ENCODE measurements at places on chromosomes 2 and 18.

- no peak for DNase-seq
These were observed 506.9 kb downstream of the BCL11A start for GRCh38 chr2:60046529-60046928.

DNA sequence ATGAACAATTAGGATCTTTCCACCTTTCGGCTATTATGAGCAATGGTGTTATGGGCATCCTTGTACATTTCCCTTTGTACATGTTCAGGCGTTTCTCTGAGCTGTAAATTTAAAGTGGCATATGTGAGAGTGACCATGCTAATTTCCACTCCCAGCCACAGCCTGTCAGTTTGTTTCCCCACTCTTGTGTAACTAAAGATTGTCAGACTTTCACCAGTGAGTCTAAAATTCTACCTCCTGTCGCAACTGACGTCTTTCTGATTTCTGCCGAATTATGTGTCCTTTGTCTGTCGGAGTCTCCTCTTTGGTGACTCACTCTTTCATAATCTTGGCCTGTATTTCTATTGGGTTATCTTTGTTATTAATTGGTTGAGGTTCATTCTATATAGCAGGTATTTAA, 50.7 kb downstream of the TRAPPC12 start:
- DNase-seq, result no peak

DNA sequence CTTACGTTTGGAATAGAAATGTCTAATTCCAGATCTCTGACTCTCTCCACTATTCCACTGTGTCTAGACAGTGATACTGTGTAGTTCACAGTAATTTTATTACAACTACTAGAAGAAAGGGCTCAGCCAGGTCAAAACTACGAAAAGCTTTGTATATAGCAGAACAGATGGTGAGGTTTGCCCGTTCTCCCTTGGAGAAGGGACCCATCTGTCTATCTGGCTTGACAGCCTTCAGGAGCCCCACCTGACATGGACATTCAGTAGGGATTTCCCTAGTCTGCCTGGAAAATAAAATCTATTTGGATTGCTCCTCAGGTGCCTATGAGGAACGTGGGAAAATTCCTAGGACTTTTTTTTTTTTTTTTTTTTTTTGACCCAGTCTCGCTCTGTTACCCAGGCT, 435.4 kb downstream of the NRXN1 start:
- no peak for DNase-seq

DNA sequence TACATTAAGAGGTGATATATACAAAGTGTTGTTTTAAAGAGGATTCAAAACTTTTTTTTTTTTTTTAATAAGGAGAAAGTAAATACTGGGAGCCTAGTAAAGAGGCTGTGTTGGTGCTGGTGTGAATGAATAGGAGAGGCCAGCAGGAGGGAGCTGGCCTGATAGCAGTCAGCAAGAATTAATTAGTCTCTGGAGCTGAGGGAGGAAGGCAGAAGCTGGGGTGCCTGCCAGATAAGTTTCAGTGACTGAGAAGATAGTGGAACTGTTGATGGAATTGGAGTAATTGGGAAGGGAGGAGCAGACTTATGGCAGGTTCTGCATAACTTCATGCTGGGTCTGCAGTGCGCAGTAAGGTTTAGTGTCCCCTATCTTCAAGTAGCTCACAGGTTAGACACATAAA, 36.2 kb upstream of the SNORC start:
- no peak for DNase-seq

GRCh38 chr18:74108460-74108859, 39.2 kb downstream of the FBXO15 start:
- no peak for DNase-seq

DNA sequence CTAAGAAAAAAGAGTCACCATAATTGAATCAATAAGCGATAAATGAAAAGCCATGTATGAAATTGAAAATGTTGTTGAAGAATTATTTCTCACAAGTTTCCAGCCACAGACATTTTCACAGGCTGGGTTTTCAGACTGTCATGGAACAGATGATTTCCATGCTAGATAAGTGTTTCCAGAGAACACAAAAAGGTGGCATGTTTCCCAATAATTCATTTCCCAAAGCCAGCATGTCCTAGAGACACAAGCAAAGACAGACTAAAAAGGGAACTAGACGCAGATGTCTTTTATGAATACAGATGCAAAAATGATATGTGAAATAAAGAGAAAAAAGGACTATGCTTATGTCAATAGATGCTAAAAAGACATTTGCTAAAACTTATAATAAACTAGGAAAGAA, 255.1 kb downstream of the EIPR1 start:
- DNase-seq, result no peak

DNA sequence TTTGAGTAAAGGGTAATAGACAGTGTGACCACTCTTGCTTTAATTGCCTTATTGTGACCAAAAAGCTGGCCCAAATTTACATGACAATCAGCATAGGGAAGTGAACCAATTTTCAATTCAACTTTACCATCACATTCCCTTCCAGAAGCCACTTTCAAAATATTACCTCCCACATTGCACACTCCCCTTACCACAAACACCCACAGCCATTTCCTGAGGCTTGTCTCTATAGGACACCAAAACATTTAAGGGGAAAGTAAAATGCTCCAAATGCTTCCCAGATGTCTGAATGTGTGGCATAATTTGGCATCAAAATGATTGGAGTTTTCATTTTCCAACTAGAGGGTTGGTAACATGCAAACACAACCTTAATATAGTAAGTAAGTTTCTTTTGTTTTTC, 616.1 kb downstream of the SLC4A3 start:
- DNase-seq, result no peak

- DNase-seq, result no peak
These were observed 13.3 kb downstream of the ST3GAL5 start for GRCh38 chr2:85875350-85876050.

GRCh38 chr2:106843001-106843909, 42.7 kb downstream of the ST6GAL2 start:
- no peak for DNase-seq

DNA sequence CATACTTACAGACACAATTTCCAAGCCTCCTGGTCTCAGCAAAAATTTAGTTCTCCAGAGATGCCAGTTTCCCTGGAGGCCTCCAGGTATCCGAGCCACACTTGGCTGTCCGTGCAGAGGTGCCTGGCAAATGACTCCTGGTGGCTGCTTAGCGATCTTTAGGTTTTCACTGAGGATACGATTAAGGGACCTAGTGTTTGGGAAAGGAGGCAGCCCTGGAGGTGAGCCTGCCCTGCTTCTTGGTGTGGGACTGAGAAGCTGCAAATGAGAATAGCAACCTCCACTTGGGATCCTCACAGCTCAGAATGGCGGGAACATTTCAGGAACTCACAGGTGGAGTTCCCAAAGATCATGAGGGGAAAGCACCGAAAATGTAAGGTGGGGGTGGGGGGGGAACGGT, 217.6 kb downstream of the ALPK2 start:
- DNase-seq, result no peak

DNA sequence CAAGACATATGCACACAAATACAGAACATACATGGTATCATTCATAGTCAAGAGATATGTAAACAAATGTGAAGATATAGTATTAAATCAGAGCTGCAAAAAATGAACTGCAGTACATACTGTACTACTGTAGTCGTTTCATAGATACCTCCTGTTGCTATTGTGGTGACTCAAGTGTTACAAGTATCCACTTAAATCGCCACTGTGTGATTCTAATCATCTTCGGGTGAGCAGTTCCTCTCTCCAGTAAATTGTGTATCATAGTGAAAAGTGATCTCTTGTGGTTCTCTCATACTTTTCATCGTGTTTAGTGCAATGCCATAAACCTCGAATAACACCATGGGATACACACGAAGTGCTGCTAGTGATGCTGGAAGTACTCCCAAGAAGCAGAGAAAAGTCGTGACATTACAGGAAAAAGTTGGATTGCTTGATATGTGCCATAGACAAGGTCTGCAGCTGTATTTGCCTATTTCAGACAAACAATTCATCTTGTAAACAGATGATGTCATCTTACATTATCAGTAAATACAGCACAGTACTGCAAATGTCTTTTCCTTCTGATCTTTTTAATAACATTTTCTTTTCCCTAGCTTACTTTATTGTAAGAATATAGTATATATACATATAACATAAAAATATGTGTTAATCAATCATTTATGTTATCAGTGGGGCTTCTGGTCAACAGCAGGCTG, 222.2 kb downstream of the BCL11A start:
- no peak for DNase-seq

- no peak for DNase-seq
These were observed 24.6 kb downstream of the TEX44 start for GRCh38 chr2:231617059-231617926.

- DNase-seq, result no peak
These were observed 84.3 kb downstream of the TFCP2L1 start for GRCh38 chr2:121200419-121201315.

DNA sequence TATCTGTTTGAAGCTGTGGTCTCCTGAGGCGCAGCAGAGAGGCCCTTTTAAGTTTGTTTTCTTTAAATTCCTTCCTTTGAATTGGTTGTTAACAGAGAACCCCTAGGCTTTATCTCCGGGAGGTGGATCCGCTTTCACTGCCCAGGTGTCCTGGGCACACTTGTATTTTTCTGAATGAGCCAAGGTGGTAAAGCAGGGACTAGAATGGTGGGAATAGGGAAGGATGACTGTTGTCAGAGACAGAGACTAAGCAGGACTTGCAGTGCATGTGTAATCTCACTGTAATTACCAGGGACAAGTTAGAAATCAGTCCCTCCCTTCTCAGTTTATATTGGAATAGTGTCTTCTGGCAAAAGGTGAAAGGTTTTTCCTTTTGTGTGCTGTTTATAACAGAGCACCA, 72.8 kb downstream of the PHLPP1 start:
- DNase-seq, result no peak

DNA sequence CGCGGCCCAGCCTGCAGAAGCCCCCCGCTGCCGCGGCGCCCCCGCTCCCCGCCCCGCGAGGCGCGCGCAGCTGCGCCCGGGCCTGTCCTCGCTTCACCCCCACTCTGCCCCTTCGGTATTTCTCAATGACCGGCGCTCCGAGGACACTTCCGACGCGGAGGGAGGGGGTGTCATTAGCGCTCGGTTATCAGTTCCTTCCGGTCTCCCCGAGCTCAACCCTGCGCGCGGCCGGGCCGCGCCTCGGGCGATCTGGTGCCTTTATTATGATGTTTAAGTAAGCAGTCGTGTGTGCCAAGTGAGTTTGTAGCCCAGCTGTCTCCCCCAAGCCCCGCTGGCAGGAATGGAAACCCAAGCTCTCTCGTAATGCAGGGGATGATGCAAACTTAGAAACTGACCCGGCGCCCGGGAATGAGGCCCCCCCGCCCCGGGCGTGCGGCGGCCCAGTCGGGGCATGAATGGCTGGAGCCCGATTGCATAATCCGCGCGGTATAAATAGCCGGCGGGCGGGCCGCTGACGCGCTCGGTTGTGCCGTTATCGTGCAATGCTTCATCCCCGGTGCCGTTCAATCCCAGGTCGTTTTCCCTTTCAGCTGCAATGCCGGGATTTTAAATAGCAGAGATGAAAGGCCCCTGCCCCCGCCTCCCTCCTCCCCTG, 3.9 kb upstream of the SPRED2 start:
- DNase-seq, result no peak

DNA sequence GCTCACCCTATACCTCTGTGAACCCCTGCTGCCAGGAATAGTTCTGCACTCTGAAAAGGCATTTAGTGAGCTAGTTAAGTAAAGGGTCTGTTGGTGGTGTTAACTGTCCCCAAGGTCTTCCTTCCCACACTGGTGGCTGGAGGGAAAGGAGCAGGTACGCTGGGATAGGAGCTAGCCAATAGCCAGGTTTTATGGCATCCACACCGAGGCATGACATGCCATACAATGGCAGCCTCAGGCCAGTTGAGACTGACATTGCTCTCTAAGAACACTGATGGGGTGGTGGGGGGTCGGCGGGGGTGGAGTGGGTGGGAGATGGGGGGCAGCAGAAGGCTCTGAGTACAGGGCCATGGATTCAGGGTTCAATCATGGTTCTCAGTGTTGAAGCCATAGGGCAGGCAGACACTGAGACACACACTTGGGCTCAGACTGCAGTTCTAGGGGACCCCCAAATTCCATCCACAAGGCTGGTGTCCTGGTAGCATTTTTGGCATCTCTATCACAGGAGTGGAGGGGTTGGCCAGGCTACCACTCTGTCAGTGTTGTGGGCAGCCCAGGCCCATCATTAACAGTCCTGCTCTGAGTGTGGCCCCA, 136.0 kb downstream of the CTIF start:
- DNase-seq, result no peak

GRCh38 chr18:35732636-35733035, 151.1 kb downstream of the GALNT1 start:
- DNase-seq, result no peak

DNA sequence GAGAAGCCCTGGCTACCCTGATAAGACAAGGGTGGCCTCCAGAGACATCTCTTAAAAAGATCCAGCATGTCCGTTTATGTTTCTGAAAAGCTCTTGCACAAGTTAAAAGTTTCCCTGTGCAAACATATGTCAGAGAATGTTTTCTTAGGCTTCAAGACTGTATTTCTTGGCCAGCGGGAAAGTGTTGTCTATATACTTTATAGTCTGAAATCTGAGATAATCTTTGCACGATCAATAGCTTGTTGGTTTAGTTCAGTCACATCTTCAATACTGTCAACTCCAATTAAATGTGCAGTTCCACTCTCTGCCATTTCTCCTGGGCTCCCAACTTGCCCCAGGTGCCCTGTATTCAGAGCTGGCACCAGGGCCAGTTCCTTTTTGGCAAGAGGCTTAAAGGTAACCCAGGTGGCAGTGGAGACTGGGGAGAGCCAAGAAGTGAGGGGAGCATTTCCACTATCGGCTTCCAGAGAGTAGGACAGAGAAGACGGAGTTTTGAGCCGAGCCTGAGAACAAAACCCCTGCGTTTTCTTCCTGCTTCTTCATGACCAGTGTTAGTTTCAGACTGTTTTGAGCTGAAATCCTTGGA, 64.4 kb downstream of the ACOXL start:
- no peak for DNase-seq

- DNase-seq, result no peak
These were observed 9.1 kb downstream of the KCNF1 start for GRCh38 chr2:10920764-10921388.

DNA sequence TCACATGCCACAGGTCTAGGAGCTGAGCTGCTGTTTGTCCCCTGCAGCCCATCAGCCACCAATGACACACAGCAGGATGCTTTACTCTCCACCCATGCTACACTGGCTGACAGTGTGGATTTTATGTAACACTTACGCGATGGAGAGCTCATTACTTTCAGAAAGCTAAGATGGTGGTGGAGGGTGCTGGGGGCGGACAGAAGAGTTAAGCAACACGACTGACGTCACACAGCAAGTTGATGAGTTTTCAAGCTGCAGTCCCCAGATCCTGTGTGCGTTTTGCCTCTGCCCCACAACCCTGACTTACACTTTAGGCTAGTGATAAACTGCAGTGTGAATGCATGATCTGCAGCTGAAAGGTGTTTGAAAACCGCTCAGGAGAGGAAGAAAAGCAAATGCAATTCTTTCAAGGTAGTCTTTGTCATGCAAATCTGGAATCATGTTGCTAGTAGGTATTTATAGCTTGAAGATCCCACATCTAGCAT, 42.4 kb downstream of the MRPS5 start:
- DNase-seq, result no peak

- DNase-seq, result no peak
These were observed 55.6 kb downstream of the ANKRD44 start for GRCh38 chr2:197254776-197255530.

All from iPS DF 19.7 (cell line).